ENCODE measurements at places on chromosomes 12 and 14.

GRCh38 chr14:84162633-84163032 lies 1367.3 kb upstream of the FLRT2 start:
- no peak for DNase-seq

GRCh38 chr12:6963016-6963731 lies 7.3 kb downstream of the PHB2 start:
- peak; percentile 59 for DNase-seq

DNA sequence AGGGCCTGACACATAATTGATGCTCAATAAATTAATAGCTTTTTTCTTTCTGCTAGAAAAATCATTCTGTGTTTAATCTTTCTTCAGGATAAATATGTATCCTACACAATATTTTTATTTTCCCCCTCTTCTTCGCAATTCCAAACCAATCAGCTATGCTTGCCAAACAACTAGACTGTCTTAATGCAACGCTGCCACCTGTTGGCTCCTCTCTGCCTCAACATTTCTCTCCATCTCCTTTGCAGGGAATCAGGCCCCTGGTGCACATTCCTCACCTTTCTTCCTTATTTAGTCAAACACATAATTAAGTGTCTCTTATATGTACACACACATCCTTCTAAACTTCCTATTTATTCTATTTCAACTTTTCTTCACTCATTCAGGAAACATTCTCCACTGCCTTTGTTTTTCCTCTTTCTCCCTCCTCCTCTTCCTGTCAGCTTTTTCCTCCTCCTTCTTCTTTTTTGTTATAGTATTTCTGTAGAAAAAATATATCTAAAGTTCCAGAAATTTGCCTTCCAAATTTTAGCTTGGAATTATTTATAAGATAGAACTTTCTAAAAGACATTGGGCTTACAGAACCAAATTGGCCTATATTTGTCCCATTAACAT lies 406.0 kb downstream of the PRKD1 start:
- no peak for DNase-seq

DNA sequence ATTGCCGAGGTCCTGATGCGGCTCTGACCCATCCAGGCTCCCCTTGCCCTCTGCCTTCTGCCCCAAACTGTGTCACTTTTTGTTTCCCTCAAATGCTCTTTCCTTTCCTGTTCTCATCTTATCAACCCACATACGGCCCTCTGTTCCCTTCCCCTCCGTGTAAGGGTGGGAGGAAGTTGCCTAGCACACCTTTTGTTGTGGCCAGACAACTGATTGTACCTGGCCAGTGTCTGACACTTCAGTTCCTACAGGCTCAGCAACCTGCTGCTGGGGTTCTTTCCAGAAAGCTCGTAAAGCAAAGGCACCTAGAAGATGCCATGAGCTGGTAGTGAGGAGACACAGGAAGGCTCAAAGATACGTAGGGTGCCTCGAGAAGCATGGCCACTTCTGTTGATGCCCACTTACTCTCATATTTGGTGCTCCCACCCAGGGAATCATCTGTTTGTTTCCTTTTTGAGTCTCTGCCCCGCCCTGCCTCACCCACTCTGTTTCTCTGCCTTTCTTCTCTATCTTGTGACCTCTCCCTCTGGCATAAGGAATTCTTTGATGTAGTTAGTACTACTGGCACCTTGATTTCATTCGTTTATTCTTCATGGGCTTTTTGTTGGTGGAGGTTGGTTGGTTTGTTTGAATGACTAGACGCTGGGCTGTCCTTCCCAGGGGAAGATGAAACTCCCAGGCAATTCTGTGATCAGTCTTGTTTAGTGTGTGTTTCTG lies 152.4 kb upstream of the FKBP4 start:
- DNase-seq, result peak; percentile 5

- no peak for DNase-seq
Measured at GRCh38 chr14:98904677-98905076, 367.3 kb downstream of the BCL11B start.

DNA sequence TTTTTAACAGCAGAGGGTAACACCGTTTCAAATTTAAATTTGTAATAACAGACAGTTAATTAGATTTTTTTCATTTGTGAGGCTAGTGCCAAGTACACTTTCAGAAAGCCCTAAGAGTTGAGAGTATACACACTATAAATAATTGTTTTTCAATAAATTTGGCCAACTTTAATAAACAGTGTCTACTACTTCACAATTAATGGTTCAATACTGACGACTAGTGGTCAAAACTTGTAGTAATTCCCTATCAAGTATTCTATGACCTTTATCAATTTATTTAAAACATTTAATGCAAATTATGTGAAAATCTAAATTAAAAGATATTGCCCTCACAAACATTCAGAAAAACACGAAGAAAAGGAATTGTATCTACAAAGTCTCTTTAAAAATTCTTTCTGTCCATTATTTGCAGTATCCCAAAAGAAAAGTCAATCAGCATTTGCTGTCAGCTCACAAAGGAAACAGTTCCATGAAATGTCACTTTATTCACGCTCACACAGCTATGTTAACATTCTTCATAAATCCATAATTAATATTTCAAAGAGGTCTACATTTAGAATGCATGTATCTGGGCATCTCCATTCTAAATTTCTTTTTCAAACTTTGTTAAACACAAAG lies 91.2 kb downstream of the CEP128 start:
- no peak for DNase-seq

GRCh38 chr14:61264010-61264571 lies 17.0 kb downstream of the TMEM30B start:
- no peak for DNase-seq

DNA sequence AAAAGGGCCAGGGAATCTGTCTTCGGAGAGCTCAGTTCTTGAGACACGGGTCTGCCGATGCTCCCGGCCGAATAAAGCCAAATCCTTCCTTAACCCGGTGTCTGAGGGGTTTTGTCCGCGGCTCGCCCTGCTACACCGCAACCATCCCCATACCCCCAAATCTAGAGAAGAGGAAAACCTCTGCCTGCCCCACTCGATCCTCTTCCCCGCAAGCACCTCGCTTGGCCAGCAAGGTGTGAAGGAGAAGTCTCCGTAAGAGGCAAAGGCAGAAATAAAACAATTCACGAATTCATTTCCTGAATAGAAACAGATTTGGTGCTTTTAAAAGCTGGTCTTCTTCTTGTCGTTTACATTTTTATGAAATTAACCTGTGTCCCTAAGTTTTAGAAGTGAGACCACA lies 67.3 kb upstream of the GALNT9 start:
- DNase-seq, result no peak

- no peak for DNase-seq
Measured at GRCh38 chr12:12788131-12788530, 2.7 kb downstream of the APOLD1 start.

GRCh38 chr12:96776908-96777307 lies 130.1 kb upstream of the NEDD1 start:
- no peak for DNase-seq

DNA sequence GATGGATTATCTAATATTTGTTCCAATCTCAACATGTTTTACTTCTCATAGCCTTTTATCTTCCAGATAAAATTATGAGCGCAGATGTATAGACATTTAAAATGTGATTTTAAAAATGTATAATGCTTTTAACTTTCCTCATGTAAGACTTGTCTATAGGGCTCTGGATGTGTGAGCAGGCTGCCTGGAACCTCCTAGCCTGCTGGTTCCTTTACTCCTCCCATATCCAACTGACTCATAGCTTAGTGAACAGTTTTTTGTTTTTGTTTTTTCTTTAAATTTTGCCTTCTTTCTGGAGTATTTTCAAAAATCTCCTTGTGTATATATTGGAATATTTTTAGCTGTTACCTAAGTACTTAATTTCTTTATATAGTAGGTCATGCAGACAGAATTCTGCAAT lies 115.4 kb downstream of the PDE3A start:
- no peak for DNase-seq

DNA sequence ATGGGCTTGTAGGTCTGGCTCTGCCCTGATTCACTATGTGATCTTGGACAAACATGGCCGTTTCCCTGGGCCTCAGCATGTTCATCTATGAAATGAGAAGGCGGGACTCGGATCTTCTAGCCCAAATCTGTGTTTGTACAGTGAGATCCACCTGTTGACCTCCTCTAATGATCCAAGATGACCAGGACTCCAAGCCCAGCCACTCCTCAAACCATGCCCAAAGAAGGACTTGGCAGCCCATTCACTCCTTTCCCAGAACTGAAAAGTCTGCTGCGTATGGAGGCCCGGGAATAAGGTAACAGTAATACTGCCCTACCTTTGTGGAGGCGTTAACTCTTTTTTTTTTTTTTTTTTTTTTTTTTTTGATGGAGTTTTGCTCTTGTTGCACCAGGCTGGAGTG lies 39.9 kb downstream of the APPL2 start:
- no peak for DNase-seq

GRCh38 chr14:106530423-106531107 lies 1004.2 kb downstream of the TMEM121 start:
- no peak for DNase-seq

DNA sequence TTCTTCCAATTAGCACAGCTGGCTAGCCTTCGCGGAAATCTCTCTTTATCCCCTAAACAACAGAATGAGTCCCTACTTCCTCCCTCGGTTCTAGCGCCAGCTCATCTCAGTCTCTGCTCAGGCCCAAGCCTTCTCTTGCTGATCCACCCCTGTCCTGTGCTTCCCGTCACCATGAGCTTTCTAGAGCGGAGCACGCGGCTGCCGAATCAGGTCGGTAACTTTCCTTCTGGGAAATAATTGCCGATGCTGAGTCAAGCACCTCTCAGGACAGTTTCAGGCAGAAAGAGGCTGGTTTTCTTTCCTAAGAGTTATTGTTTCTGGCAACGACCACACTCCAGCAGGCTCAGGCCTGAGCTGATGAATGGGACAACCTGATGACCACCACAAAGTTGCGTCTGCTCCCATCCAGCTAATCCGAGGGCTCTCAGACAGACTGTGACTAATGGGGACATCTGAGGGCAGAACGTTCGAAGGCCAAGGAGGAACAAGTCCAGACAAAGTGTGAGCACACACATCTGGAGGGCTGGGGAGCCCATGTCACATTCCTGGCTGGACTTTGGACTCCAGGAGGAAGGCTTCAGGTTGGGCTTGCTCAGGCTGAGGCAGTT lies 13.6 kb upstream of the GPR68 start:
- DNase-seq, result no peak

DNA sequence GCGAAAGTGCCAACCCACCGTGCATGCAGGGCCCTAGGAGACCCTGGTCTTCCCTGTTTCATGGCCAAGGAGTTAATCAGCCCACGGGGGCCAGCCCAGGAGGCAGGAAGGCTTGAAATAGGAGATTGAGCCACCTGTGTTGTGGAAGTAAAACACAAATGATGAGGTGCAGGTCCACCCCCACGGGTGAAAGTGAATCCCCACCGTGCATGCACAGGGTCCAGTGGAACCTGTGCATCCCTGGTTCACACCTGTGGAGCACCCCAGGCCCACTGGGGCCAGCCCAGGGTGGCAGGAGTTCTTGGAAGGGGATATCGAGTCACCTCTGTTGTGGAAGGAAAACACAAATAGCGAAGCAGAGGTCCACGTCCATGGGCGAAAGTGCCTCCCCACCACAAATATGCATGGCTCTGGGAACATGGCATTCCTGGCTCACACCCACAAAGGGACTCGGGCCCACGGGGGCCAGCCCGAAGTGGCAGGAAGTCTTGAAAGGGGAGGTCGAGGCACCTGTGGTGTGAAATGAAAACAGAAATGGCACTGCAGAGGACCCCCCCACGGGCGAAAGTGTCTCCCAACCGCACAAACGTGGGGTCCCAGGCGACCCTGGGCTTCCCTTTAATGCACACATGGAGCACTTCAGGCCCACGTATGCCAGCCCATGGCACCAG lies 381.5 kb downstream of the ALG10 start:
- DNase-seq, result peak; percentile 7

DNA sequence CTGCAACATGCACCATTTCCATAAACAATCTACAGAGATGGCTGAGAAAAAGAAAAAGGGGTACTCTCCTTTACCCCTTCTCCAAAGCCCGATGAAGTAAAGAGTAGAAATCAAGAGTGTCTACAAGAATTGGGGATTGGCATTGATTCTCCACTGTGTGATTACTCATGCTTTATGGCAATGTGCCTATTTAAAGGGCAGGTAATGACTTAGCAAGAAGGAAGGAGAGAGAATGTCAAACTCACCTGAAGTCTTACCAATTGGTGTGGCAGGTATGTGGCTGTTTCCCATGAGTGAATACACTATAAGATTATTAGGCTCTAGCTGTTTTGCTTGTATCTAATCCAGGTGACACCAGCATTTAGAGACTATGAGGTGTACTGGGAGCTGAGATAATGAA lies 275.3 kb downstream of the CCER1 start:
- no peak for DNase-seq

DNA sequence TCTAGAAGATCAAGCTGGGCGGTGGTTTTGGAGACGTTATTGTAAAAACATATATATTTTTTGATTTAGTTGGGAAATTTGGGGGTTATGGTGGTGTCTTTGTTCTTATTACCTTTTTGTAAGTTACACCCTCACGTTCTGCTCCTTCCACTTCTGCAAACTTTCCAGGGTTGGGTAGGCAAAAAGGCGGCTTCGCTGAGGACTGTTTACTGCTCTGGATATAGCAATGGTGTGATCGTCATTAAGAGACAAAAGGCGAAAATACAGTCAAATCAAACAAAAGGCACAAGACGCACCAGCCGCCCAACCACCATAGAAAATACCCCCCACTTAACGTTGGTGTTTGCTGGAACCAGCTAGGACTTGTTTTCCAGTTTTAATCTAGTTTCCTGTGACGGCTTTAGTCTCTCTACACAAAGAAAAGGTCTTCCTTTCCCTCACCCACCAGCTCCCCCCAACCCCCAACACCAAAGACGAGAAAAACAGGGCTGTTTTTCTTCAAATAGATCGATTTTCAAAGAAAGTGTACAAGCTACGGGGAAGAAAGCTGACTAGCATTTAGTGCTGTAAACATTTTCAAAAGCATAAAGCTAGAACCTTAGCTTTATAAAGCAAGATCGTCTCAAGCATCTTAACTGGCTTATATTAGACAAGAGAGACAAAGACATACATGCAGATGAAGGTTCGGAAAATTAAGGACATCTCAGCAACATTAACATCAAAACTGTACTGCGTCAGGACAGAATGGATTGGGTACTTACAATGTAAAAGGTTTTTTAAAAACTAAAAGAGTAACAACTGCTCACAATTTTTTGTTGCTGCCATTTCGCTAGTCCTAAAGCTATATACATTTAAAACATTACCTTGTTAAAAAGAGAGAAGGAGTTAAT lies 2.0 kb upstream of the SETD1B start:
- DNase-seq, result no peak
